Right forelimb (tissue), 1 donor: ENCODE measurements at places on chromosomes 11 and 22.
A peak's percentile ranks its signal among the peaks of the same experiment; 100 is the strongest.

GRCh38 chr11:62858201-62858600, 18.8 kb upstream of the WDR74 start:
- DNase-seq = no peak

GRCh38 chr11:83235825-83236224, 42.3 kb downstream of the ANKRD42 start:
- DNase-seq = no peak

DNA sequence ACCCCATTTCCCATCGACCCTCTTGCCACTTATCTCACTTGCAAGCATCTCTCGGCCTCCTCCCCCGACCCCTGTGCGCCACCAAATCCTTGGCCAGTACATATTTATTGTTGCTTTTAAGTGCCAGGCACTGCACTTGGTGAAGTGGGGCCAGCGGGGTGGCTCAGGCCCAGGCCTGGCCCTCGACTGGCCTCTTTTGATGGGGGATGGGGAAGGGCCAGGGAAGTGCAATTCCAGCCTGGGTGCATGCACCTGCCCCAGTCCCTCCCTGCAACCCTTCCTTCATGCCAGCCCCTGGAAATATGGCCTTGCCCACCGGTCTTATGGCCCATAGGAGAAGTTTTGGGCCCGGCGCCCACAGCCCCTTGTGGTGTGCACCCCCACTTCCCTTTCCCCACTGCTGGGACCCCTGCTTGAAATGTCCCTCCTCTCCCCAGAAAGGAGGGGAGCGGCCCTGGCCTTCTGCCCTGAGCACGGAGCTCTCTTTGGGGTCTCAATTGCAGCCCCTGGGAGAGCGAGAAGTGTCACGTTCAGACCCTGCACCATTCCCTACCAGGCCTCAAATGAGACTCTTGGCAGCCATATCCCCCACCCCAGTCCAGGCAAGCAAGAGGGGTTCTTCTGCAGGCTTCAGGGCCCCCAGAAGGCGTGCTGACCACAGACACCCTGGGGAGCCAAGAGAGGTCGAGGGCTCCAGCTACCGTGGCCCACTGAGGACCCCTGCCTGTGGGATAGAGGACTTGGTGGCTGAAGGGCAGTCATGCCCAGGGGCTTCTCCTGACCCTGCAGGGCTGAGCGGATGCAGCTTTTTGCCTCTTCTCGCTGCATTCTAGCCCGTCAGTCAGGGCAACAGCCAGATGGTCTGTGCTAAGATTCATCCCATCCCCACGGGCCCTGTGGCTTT, 961 bp downstream of the SUSD2 start:
- DNase-seq = no peak

GRCh38 chr11:126514061-126514693, 158.7 kb downstream of the ST3GAL4 start:
- DNase-seq = peak; percentile 15

DNA sequence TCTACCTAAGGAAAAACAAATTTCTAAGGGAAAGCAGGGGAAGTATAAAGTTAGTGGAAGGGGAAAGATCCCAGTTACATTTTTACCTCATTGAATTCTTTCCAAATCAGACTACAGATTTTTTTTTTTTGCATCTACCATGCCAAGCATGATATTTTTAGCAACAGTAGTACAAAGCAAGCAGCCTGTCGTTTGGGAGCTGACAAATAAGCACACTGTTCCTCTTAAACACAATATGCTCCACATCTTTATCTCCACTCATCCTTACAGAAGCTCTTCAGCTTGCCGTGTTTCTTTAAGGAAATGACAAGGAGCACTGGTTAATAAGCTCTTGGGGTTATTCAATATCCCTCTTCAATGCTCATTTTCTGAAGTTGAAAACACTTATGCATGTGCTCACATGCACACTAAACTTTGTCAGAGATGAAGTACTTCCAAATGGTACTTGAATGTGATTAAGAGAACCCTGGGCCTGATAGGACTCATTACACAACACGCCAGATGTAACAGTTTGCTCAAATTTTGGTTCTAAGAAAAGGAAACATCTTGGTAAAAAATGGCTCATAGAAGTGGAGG, 53.8 kb downstream of the PAX6 start:
- no peak for DNase-seq

GRCh38 chr22:27641049-27641795, 160.3 kb downstream of the MN1 start:
- no peak for DNase-seq

- no peak for DNase-seq
These were observed 78.6 kb upstream of the GRK3 start for GRCh38 chr22:25485626-25486545.

DNA sequence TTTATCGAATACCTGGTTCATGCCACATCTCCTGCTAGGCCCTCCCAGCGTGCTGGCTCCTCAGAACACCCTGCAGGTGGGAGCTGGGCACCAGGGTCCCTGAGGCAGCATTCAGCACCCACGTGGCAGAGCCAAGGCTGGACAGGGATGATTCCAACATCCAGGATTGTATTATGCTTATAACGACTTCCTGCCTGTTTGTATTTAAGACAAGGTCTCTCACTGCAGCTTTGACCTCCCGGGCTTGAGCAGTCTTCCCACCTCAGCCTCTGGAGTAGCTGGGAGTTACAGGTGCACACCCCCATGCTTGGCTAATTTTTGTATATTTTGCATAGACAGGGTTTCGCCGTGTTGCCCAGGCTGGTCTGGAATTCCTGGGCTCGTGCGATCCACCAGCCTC, 64.7 kb upstream of the WNT7B start:
- DNase-seq = peak; percentile 10

- no peak for DNase-seq
These were observed 855.0 kb downstream of the METTL15 start for GRCh38 chr11:28963187-28963586.

DNA sequence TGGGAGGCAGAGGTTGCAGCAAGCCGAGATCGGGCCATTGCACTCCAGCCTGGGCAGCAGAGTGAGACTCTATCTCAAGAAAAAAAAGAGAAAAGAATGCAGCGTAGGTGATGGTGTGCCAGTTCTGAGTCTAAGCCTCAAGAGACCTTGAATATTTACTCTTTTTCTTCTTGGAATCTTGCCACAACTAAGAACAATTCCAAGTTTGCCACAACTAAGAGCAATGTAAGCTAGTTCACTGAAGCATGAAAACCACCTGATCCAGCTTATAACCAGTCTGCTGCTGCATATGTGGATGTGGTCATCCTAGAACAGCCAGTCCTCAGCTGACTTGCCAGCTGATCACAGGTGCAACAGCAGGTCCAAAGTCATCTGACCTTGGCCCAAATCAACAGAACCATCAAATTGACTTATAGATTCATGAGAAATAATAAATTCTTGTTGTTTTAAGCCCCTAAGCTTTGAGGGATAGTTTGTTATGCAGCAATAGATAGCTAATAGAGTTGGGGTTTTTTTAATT, 25.4 kb upstream of the SEZ6L start:
- no peak for DNase-seq

GRCh38 chr11:117337076-117337475, 9.4 kb downstream of the CEP164 start:
- no peak for DNase-seq

DNA sequence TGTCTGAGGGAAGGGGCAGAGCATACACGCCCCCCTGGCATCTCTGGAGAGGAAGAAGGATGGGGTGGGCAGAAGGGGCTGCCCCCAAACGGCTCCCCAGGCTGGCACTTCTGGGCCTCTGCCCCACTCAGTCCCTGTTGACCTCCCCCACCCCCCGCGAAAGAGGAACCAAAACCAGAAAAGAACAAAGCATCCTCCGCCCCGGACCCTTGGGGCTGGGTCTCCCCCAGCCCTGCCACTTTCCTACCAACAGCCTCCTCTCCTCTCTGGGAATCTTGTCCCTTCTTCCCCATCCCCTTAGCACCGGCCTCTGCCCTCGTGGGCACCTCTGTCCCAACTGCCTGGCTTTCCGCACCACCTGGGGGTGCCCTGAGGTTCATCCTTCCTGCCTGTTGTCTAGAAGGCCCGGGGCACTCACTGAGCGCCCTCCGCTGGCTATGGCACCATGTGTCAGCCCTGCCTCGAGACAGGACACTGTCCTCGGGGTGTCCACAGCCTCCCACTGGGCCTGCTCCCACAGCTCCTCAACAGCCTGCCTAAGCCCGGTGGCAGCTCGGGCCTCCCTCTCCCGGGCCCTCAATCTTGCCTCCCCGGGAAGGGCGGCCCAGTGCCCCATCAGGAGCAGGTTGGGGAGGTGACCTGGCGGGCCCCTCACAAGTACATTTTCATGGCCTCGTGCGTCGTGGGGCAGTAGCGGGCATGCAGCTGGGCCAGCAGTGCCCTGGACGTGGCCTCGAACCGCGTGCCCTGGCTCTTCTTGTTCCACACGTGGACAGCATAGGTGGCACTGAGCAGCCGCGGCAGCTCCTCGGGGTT, 28.2 kb downstream of the A4GALT start:
- peak; percentile 17 for DNase-seq

GRCh38 chr11:91859666-91860065, 365.0 kb upstream of the FAT3 start:
- no peak for DNase-seq
